ENCODE measurements at places on chromosomes 6 and 20.

GRCh38 chr20:18144541-18145099 lies 7.0 kb downstream of the KAT14 start:
- DNase-seq = no peak

GRCh38 chr20:31836853-31837608 lies 8.4 kb downstream of the FOXS1 start:
- no peak for DNase-seq

GRCh38 chr20:23438661-23439060 lies 824 bp upstream of the CSTL1 start:
- DNase-seq = no peak

DNA sequence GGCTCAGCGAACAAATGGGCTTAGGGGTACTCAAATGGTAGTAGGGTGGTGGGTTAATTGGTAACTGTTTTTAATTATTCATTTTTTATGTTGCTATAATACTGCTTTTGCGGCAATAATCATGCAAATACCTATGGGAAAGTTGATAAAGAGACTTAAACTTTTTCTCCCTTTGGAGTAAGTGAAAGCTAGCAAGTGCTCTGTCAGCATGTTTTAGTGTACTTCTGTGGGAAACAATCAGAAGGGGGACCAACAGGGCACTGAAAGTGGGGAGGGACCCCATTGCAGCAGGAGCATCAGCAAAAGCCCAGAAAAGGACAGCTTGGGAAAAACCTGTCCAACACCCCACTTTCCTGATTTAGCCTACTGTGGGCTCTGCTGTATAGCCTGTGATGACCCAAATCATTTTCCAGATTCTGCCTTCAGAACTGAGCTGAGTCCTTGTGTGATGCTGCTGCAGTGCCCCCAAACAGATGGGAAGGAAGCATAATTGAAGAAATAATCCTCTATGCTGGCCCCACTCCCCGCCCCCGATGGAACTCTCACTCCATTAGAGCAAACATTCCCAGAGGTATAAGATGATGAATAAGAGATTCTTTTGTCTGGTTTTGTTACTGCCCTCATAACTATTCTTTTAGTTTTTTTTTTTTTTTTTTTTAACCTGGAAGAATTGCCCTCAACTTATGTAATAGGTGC lies 322.8 kb downstream of the CD83 start:
- DNase-seq = no peak

DNA sequence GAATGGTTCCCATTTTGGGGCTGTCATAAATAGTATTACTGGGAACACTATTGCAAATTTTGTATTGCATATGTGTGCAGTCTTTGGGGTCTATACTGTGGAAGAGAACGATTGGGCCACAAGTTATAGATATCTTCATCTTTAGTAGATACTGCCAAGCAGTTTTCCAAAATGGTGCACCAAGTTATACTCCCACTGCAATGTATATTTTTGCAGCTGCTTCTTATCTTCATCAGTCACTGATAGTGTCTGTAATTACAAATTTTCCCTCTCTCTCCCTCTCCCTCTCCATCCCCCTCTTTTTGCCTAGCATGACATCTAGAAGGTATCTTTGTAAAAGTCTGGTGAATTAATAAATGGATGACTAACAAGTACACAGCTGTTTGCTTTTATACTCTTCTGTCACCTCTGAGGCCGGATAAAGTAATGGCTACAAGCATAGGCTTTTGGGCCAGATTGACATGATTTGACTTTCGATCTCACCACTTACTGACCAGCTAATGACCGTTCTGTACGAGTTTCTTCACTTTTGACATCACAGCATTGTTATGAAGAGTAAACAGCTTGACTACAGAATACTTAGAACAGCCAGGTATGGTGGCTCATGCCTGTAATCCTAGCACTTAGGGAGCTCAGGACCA lies 113.3 kb upstream of the SLC2A12 start:
- DNase-seq = no peak

- DNase-seq = no peak
Measured at GRCh38 chr20:35171753-35172433, at the start of gene PROCR. Gene PROCR, plus strand, starts transcription at chr20:35172072. Its CDS starts 83 bp downstream, at chr20:35172155.

- no peak for DNase-seq
Measured at GRCh38 chr20:12947691-12948090, 61.1 kb upstream of the SPTLC3 start.

Measured in stimulated activated CD8-positive, alpha-beta memory T cell treated with anti-CD3 and anti-CD28 coated beads, Interleukin-7, amount 100 ng/mL, for 1 hour (primary cell).